ENCODE measurements at places on chromosomes 4 and X. TPM values are rescaled to one million over a fixed set of nuclear protein-coding genes. Genes with fewer than 3 reads are reported as not detected.

The BANK1 gene
- 0.62 TPM for total RNA-seq

The TBX22 gene
- total RNA-seq = not detected

The DIPK2B gene
- total RNA-seq = 13.4 TPM

The TEX13C gene
- total RNA-seq = not detected

The KIAA1210 gene
- not detected for total RNA-seq

The YIPF6 gene
- total RNA-seq = 25.4 TPM

The CHST7 gene
- total RNA-seq = 12.1 TPM

- ATAC-seq = no peak
Measured at GRCh38 chrX:7164174-7164573, 16.2 kb upstream of the PUDP start.

GRCh38 chr4:17276776-17277175 is 235.1 kb downstream of the QDPR start:
- ATAC-seq = no peak

GRCh38 chr4:154528869-154529268 is 21.3 kb downstream of the PLRG1 start:
- ATAC-seq = no peak

DNA sequence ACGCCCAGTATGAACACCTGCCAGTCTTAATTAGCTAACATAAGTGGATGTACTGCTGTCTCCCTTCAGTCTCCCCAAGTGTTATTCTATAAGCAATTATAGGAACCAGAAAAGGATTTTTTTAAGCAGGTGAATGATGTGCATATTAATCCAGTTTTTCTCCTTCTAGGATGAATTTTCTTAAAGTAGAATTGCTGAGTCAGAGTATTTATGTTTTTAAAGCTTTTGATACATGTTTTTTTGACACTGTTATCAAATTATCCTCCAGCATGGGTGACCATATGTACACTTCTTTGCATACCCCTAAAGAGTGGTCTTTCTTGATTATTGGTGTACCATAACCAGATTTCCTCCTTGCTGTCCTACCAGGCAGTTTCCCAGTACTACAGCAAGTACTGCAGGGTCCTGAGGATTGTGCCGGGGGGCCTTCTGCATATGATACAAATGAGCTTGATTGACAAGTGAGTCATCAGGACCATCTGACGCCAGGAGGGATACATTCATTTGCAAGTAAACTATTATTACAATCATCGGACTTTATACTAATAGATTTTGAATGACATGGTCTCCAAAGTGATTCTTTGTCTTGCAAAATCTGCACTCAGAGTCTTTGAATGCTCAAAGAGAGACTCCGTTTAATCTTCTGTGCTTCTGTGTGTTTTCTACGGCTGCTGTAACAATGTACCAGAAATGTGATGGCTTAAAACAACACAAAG is 10.7 kb upstream of the PCYT1B start:
- no peak for ATAC-seq

GRCh38 chr4:24059839-24060238 is 170.0 kb upstream of the PPARGC1A start:
- no peak for ATAC-seq

GRCh38 chr4:158461336-158461735 is 60.3 kb upstream of the RXFP1 start:
- no peak for ATAC-seq

DNA sequence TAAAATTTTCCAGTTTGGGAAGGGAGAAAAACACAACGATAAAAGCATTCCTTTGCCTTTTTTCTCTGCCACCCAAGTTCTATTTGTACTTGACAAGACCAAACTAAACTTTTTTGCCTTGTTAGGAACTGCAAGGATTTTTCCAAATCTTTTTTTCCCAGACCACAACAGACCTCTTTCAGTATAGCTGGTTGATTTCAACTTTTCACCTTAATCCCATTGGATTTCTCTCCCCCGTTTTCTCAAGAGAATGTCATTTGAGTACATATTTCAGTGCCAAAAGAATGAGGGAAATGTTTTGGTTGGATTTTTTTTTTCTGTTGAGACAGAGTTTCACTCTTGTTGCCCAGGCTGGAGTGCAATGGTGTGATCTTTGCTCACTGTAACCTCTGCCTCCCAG is 18.5 kb upstream of the SGMS2 start:
- ATAC-seq = no peak

- ATAC-seq = no peak
Measured at GRCh38 chrX:22882543-22882942, 117.2 kb upstream of the DDX53 start.

GRCh38 chr4:30073011-30073710 is 647.0 kb upstream of the PCDH7 start:
- no peak for ATAC-seq

DNA sequence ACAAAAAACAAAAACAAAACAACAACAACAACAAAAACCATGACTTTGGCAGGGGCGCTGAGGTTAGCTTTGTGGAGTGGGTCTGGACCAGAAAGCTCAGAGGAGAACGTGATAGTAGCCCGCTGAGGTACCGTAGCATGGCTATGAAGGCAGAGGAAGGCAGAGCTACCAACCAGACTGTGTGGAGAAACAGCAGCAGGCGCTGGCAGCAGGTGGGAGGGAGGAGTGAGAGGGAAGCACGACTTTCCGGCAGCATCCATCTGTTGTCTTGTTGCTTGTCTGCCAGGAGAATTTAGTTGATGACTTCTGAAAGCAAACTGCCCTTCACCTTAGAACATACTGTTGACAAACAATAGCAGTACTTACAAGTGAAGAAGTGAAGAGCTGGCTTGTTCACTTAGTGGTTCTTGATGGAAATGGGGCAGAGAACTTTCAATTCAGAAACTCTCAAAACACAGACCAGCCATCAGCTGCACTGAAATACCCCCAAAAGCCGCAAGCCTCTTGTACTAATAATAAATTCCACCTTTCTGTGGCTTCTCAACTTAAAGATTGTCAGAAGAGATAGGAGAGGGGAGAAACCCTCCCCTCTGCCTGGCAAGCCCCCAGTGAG is 447.2 kb downstream of the SLITRK2 start:
- ATAC-seq = no peak

GRCh38 chr4:133598779-133599178 is 449.7 kb downstream of the PCDH10 start:
- no peak for ATAC-seq

GRCh38 chrX:134601240-134601765 is 57.0 kb downstream of the PLAC1 start:
- no peak for ATAC-seq
